Heart right ventricle (tissue), 16 donors: ENCODE measurements at places on chromosomes 6 and 20. TPM values are rescaled to one million over a fixed set of nuclear protein-coding genes. Genes with fewer than 3 reads are reported as not detected.

GRCh38 chr20:23995905-23996666 lies 7.5 kb upstream of the GGTLC1 start:
- peak; percentile 59 for DNase-seq

GRCh38 chr6:14060971-14061370 lies 56.6 kb upstream of the CD83 start:
- no peak for DNase-seq

DNA sequence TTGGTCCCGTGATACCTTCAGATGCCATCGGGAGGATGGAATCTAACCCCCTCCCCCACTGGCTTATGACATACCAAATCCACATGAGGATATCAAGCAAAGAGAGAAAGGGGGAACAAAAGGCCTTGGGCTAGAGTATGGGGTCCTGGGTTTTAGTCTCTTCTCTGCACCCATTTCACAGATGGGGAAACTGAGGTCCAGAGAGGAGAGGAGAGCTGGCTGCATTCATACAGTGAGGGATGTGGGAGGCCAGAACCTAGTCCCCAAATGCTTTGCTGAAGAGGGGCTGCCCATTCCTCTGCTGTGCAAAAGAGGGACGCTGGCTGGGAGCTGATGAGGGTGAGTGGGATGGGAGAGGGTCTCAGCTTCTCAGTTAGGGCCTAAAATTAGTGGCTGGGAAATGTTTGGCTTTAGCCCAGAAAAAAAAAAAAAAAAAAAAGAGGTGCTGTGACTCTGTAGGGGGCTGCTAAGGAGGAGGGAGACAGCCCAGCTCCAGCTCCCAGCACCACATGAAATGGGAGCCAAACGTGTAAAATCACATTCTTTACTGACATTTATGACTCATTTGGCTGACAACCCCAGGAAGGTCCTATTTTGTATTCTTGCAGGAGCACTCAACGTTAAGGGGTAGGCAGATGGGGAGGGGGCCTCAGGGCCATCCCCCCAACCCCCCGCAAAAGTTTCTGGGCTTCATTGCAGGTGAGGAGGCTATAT lies 11.9 kb downstream of the XKR7 start:
- no peak for DNase-seq

GRCh38 chr6:137764464-137764863 lies 102.6 kb upstream of the TNFAIP3 start:
- no peak for DNase-seq

The HTR1B gene
- 0.13 TPM for total RNA-seq

The THBS2 gene
- total RNA-seq: 11.5 TPM

The TFAP2D gene
- total RNA-seq: not detected

The PRND gene
- total RNA-seq: not detected

The COL19A1 gene
- total RNA-seq: 2.2 TPM

The GABRR1 gene
- total RNA-seq: not detected

The LRRN4 gene
- not detected for total RNA-seq

The SLC44A4 gene
- not detected for total RNA-seq

The LKAAEAR1 gene
- not detected for total RNA-seq
